DND-41 (cell line): ENCODE measurements at places on chromosomes 4 and X.

GRCh38 chr4:14529653-14530052, 472.6 kb upstream of the CPEB2 start:
- H3K27ac ChIP-seq: no peak overlapping the region
- no peaks in the 10 kb centered on the region for H3K36me3 ChIP-seq
- no peak for DNase-seq
- no peaks in the 10 kb centered on the region for H3K4me1 ChIP-seq

GRCh38 chr4:46123913-46124755, at the start of gene GABRG1:
Gene GABRG1 (minus strand): TSS chr4:46124054. CDS start chr4:46123913, 141 bp downstream.
- H3K27ac ChIP-seq: no peak within 1 kb of the TSS
- H3K4me3 ChIP-seq: no peak within 1 kb of the TSS
- H3K4me1 ChIP-seq: no peaks in the 10 kb centered on the region
- no peaks in the 10 kb centered on the region for H3K36me3 ChIP-seq
- H3K27me3 ChIP-seq: no peaks in the 10 kb centered on the region

DNA sequence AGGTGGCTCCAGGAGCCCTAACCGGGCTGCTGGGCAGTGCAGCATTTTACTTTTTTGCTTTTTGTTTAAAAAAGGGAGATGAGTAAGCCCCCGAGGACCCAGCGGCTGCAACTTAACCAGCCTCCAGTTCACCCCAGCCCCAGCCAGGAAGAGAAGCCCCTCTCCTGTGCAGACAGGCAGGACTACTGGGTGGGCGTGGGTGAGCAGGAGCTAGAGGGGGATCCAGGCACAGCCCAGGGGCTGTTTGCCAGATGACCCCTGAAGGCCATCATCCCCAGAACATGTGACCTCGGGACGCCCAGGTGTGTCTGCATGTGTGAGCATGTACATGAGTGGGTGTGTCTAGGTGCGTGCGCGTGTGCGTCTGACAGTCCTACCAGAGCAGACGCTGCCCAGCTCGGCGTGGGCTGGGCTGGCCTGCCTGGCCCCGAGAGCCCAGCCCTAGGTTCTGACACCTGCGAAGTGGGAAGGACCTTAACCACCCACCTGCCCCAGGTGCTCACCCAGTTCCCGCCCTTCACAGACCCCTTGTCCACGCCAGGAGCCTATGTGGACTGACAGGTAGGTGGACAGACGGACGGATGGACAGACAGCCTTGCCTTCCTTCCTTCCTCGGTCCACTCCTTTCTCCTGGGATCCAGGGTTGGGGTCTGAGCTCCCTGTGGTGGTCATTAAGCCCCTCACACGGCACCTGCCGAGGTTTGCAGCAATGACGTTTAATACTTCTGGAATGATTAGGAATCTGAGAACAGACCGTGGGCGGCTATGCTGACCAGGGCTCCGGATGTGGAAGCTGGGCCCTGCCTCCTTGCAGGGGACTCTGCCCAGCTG, 7.8 kb upstream of the HAUS3 start:
- no peaks in the 10 kb centered on the region for H3K4me1 ChIP-seq
- no peaks in the 10 kb centered on the region for H3K27me3 ChIP-seq
- no peak overlapping the region for H3K4me3 ChIP-seq
- H3K36me3 ChIP-seq: peaks cover 47% of the 10 kb centered on the region

- H3K27me3 ChIP-seq: no peaks in the 10 kb centered on the region
- 0 out of 2 replicates have a peak, but pooled peaks cover 7% of the 10 kb centered on the region for H3K4me1 ChIP-seq
- no peak overlapping the region for H3K4me3 ChIP-seq
- H3K36me3 ChIP-seq: peaks cover 12% of the 10 kb centered on the region
- H3K27ac ChIP-seq: no peak overlapping the region
- DNase-seq: no peak
Observed at GRCh38 chr4:102632241-102633065, 128.3 kb downstream of the MANBA start.

GRCh38 chr4:108139089-108139488, 29.6 kb downstream of the LEF1 start:
- H3K27ac ChIP-seq: no peak overlapping the region
- H3K27me3 ChIP-seq: no peaks in the 10 kb centered on the region
- peaks cover 68% of the 10 kb centered on the region for H3K4me1 ChIP-seq
- peaks cover 93% of the 10 kb centered on the region for H3K36me3 ChIP-seq

DNA sequence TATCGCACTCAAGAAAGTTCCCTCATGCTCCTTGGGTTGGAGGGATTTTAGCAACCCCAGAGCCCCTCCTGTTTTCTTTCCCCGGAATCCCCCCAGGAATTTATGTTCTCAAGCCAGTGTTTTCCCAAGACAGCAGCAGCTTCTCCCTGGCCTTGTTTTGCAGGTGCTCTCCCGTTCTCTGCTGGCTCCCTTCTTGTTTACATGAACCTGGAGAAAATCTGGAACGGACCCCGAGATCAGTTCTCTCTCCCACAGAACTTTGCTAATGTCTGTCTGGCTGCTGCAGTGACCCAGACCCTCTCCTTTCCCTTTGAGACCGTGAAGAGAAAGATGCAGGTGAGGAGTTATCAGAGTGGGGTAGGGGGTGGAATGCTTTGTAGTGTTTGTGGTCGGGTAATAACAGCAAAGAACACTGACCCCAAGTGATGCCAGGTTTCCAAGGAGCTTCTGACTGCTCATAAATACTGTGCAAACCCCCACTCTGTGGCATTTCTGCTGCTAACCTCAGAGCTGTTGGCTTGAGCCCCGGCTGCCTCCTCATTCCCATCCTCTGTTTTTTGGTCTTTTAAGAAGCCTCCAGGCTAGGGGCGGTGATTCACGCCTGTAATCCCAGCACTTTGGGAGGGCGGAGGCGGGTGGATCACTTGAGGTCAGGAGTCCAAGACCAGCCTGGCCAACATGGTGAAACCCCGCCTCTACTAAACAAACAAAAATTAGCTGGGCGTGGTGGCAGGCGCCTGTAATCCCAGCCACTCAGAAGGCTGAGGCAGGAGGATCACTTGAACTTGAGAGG, 11.1 kb downstream of the SLC25A43 start:
- H3K27me3 ChIP-seq: no peaks in the 10 kb centered on the region
- H3K36me3 ChIP-seq: no peaks in the 10 kb centered on the region
- H3K4me1 ChIP-seq: no peaks in the 10 kb centered on the region
- H3K27ac ChIP-seq: no peak overlapping the region
- H3K4me3 ChIP-seq: no peak overlapping the region

DNA sequence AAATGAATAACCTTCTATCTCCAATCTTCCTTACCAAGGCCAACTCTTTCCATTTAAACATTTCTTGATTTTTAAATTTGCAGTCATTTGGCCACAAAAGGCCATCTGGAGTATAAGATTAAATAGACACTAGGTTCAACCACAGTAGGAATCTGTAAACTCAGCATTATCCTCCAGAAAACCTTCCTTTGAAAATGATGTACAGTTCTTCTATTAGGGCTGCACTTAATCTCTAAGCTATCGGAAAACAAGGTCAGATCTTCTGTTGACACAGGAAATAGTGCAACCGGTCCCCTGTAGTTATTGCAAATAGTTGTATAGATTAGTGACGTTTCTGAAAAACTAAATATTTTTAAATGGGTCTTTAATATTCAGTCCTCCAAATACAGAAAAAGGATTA, 359.0 kb upstream of the ATOH1 start:
- H3K4me3 ChIP-seq: no peak overlapping the region
- no peaks in the 10 kb centered on the region for H3K4me1 ChIP-seq
- no peak for DNase-seq

DNA sequence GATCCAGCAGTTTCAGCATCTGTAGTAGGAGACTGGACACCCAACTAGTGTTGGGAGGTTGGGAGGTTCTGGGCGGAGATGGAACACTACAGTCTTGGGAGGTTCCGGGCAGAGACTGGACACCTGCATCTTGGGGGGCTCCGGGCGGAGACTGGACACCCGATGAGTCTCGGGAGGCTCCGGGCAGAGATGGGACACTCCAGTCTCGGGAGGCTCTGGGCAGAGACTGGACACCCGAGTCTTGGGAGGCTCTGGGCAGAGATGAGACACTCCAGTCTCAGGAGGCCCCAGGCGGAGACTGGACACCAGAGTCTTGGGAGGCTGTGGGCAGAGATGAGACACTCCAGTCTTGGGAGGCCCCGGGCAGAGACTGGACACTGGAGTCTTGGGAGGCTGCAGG, 29.5 kb upstream of the LANCL3 start:
- DNase-seq: no peak
- no peaks in the 10 kb centered on the region for H3K4me1 ChIP-seq
- H3K36me3 ChIP-seq: no peaks in the 10 kb centered on the region
- H3K27me3 ChIP-seq: no peaks in the 10 kb centered on the region

DNA sequence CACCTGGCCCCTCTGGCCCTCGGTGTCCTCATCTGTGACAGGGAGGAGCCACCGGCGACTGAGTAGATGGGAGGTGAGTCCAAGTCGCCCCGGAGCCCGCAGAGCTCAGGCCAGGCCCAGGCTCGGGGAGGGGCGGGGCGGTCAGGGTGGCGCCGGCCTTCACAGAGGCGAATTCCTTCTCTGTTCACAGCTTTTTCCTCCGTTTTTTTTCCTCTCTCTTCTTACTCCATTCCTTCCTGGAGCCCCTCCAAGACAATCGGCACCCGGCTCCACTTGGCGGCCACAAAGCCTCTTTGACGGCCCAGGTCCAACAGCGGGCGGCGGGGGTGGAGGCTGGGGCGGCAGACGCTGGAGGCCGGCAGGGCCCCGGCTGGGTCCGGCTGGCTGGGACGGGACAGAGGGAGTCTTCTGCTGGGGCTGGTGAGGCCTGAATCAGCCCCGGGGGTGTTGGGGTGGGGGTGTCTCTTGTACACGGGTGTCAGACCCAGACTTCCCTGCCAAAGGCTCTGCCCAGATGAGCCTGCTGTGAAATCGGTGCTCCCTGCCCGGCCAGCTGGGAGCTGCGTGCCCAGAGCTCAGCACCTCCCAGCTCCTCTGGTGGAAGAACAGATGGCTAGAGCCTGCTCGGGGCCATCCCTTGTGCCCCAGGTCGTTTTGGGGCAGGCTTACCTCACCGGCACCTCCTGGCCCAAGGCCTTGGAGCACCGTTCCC, 22.6 kb downstream of the FGFRL1 start:
- H3K27me3 ChIP-seq: no peaks in the 10 kb centered on the region
- H3K36me3 ChIP-seq: no peaks in the 10 kb centered on the region
- H3K27ac ChIP-seq: no peak overlapping the region
- H3K4me3 ChIP-seq: no peak overlapping the region
- H3K4me1 ChIP-seq: no peaks in the 10 kb centered on the region

DNA sequence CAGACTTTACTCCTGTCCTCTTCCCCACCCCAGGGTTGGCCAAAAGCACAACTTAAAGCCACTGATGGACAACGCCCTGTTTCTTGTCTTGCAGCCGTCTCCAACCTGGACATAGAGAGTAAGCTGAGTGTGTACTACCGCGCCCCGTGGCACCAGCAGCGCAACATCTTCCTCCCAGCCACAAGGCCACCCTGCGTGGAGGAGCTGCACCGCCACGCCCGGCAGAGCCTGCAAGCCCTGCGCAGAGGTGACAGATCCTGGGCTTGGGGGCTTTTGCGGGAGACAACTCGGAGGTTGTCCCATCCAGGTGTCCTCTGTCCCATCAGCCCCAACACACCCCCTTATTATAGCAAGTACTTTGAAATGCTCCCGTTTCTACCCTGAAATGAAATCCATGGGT, 49.6 kb upstream of the SCML1 start:
- no peak overlapping the region for H3K27ac ChIP-seq
- no peak for DNase-seq
- no peaks in the 10 kb centered on the region for H3K36me3 ChIP-seq
- no peaks in the 10 kb centered on the region for H3K27me3 ChIP-seq
- H3K4me3 ChIP-seq: no peak overlapping the region

DNA sequence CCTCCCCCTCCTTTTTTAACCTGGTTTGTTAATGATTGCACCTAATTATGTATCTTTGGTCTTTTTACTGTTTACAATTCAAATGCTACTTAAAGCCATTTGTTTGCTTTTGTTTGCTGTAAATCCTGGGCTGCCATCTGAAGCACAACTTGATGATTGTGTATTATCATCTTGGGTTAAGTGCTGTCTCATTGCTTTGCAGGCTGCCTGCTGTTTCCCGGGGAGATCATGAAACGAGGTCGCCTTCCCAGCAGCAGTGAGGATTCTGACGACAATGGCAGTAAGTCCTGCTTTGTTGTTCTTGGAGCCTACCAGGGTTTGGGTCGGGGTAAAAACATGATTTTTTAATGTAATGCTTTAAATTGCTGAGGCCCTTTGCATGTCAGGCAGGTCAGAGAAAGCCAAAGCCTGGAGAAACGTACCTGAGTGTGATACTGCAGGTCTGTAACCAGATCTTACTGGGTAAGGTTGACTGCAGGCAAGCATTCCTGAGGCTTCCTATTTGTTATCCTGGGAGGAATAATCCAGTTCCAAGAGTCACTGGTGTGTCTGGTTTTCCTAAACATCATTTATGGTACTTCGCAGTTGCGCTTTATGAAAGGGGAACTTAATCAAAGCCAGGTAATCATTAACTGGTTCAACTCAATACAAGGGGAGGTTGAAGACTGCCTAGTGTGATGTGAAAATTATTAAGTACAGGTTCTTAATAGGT, 22.2 kb downstream of the JADE1 start:
- H3K27me3 ChIP-seq: no peaks in the 10 kb centered on the region
- no peaks in the 10 kb centered on the region for H3K4me1 ChIP-seq
- H3K36me3 ChIP-seq: peaks cover 83% of the 10 kb centered on the region
- no peak for DNase-seq
- H3K27ac ChIP-seq: no peak overlapping the region

GRCh38 chr4:97978791-97979488, 164.3 kb downstream of the STPG2 start:
- H3K4me3 ChIP-seq: no peak overlapping the region
- H3K27ac ChIP-seq: no peak overlapping the region
- no peaks in the 10 kb centered on the region for H3K27me3 ChIP-seq
- no peak for DNase-seq

- no peaks in the 10 kb centered on the region for H3K36me3 ChIP-seq
- H3K27ac ChIP-seq: no peak overlapping the region
- H3K4me1 ChIP-seq: peaks cover 21% of the 10 kb centered on the region
- no peak for DNase-seq
- H3K27me3 ChIP-seq: no peaks in the 10 kb centered on the region
Observed at GRCh38 chr4:100174985-100175383, 15.3 kb downstream of the DDIT4L start.

- H3K4me3 ChIP-seq: no peak overlapping the region
- H3K27ac ChIP-seq: no peak overlapping the region
- no peak for DNase-seq
- peaks cover 7% of the 10 kb centered on the region; the same call in 1 of the 2 replicates for H3K36me3 ChIP-seq
- H3K4me1 ChIP-seq: peaks cover 7% of the 10 kb centered on the region
- no peaks in the 10 kb centered on the region for H3K27me3 ChIP-seq
Observed at GRCh38 chrX:41889317-41890025, 33.9 kb downstream of the CASK start.

DNA sequence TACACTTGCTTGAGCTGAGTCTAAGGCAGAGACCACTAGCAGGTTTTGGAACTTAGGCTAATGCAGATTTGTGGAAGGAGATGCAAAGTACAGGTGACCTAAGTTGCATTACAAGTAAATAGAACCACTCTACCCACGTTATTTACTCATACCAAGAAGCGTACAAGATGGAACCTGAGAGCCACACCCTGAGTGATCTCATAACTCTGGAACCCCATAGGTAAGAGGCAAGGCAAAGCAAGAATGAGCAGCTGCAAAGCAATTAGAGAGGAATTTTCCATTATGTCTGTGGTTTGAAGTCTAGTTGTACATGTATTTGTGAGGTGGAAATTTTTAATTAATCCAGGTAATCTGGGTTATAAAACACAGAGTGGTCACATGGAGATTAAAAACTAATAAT, 55.4 kb downstream of the CC2D2A start:
- no peaks in the 10 kb centered on the region for H3K36me3 ChIP-seq
- H3K27ac ChIP-seq: no peak overlapping the region
- no peaks in the 10 kb centered on the region for H3K4me1 ChIP-seq
- H3K4me3 ChIP-seq: no peak overlapping the region
